ENCODE measurements at places on chromosomes 11 and 22.

- DNase-seq = no peak
Observed at GRCh38 chr11:119726585-119727522, 2.1 kb downstream of the NECTIN1 start.

DNA sequence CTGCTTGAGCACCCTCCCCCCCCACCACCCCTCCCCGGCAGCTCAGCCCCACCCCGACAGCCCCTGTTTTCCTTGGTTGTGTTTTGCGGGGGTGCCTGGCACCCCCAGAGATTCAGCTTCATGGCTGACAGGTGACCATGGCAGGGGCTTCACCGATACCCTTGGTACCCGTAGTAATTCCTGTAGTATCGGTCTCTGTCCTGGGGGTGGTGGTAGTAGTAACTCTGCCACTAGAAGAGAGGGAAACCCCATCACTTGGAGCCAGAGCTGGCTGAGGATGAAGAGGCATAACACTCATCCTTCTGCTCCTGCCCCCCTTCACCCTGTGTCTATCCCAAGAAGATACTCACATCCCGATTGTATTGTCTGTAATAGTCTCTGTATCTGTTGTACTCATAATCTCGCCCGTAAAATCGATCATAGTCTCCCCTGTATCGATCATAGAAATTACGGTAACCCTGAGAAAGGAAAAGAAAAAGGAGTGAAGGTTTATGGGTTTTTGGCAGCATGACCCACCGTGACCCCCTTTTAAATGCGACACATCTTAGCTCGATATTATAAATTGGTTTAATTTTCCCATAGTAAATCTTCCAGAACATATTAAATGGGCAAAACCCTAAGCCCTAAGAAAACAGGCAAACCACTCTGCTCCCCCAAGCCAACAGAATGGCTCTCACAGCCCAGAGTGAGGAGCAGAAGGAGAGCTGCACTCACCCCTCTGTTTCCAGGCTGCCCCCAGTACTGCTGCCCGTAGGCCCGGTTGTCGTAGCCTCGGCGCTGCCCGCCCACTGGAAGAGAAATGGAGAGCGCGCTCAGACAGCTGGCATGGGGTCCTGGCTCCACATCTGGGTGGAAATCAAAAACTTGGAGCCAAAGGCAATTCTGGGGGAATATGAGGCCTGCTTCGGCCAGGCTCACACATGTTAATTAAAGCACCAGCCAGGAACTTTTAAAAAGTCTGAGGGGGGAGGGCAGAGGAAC, 8.0 kb downstream of the GNG3 start:
- DNase-seq = no peak

GRCh38 chr11:114091516-114092397, 32.2 kb downstream of the ZBTB16 start:
- no peak for DNase-seq

DNA sequence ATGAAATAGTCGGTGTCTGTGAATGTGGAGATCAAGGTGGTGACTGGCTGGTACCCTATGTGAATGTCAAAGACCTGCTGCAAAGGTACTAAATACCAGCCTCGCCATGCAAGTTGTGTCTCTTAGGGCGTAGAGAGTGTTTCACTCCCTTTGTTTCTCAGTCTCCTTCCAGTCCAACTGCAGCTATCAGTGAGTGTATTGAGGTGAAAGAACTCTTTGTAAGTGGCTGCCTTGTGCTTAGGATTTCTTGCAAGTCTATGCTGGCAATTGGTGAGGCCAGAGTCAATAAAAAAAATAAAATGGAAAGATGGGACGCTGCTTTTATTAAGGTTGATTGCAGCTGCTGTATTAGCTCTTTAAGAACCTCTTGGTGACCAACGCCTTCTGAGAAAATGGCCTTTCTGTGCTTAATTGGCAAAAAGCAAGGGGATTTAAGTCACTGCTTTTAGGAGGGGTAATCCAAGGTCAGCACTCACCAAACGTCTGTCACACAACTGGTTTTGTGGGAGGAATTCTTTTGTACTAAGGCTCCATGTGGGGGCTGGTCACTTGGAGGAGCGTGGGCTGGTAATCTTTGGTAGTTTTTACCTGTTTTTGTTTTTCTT, 95.1 kb downstream of the PARVA start:
- DNase-seq = no peak

GRCh38 chr11:92216789-92217188, 7.8 kb upstream of the FAT3 start:
- no peak for DNase-seq

DNA sequence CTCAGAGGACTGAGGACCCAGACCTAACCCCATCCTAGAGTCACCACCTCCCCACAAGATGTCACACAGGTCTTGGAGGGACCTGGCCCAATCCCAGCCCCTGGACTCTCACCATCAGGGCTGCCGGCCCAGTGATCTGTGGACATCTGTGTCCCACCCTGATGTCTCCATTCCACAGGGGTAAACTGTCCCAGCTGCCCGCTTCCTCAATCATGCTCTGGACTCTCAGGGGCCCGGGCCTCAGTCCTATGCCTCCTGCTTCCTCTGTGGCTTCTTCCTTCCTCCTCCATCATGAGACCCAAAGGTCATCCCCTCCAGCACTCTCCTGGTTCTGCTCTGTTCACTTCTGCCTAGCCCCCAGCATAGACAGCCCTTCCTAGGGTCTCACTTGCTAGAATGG, 32.2 kb downstream of the ARAP1 start:
- DNase-seq = no peak

DNA sequence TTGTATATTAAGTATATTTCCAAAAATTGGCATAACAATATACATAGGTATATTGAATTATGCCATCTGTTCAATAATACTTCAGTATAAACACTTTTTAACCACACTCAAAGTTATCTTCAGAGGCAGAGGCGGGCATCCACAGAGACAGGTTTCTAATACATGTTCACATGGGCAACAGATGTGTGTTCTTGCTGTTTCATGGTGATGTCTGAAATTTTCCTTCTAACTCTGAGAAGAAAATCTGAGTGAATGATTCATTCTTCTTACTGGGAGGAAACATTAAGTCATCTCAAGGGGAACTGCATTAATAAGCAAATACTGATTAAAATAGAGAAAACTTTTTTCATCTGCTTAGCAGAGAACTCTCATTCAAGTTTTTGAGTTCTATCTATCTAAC, 1074.5 kb downstream of the LRRC4C start:
- DNase-seq = no peak

- no peak for DNase-seq
Observed at GRCh38 chr22:43883719-43884415, 7.9 kb downstream of the PNPLA5 start.

DNA sequence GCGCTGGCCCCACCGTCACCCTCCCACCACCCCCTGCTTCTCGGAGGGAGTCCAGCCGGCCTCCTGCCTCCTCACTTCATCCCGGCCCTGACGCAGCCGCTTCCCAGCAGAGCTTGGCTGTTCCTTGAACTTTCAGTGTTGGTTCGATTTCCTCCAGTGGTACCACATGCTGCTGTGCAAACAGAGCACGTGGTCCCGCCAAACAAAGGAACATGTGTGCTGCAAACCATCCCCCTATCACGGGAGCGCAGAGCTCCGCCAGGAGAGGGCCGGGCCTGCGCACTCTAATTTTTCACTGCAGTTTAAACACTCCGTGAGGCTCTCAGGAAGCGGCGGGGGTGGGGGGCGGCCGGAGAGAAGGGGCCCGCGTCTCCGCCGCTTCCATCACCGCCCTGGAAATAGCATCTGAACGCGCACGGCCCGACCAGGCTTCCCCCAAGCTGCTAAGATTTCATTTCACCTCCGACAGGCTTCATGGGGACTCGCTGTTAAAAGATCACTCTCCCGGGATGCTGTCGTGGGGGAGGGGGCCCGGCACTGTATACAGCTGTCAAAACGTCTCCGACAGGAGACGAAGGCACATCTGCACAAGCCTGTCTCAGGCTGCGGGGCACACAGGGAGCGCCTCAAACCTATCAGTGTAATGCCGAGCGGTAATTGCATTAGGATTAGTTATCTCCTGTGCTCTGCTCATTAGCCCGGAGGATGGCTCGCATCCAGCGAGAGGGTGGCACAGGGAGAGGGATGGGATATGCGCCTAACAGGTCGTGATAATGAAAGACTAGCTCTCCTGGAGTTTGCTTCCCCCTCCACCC, 269.9 kb upstream of the SORL1-AS1 start:
- DNase-seq = no peak

DNA sequence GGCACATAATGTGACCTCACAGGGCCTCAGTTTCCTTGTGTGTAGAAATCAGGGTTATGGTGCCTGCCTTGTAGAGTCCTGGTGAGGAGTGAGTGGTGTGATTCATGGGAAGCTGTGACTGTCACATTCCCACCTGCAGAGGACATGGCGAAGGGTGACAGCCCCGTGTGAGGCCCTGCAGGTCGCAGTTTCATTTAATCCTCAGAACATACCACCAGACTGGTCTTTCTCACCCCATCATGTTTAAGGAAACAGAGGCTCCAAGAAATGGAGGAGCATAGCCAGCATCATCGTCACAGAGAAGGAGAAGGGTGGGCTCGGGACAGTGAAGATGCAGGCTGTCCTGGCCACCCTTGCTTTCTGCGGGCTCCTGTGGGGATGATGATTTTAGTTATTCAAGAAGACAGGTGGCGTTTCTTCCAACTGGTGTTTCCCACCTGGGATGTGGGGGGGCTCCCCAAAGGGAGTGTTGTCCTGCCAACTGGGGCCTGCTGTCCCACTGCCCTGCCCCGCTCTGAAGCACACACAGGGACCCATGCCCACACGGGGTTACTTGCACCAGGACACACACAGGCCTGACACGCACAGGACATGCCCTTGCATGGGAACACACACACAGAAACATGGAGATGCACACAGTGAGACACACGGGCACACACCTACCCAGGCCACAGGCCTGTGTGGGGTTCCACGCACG, 100.2 kb downstream of the BCR start:
- no peak for DNase-seq

- no peak for DNase-seq
Observed at GRCh38 chr22:39859903-39860588, 33.5 kb downstream of the ENTHD1 start.

DNA sequence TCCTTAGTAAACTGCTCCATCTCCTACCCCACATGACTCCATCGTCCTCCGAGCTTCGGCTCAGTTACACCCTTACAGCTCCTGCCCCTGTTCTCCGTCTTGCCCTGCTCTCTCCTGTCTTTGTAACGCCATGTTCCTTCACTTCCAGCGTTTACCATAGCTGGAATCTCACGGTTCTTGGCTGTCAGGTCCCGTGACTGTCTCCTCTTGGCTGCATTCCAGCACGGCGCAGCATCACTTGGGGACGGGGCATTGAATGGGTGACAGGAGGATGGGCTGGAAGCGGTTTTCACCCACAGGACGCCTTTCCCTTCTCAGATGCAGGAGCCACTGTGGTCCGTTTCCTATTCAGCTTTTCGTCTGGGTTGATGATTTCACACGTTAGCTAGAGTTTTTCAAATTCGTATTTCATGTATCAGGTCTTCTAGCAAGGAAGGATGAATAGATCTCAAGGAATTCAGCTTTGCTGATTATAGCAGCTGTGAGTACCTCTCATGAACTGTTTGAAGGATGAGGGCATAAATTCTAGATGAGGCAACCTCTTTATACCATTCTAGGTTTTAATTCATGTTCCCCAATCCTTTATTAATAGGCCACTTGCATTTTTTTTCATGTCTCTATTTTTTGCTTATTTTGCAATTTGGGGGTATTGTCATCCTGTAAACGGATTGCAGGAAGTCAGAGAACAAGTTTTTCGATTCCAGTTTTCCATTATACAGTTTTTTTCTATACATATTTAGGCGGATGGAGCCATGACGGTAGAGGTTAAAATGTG, 29.1 kb downstream of the ZBED4 start:
- no peak for DNase-seq

DNA sequence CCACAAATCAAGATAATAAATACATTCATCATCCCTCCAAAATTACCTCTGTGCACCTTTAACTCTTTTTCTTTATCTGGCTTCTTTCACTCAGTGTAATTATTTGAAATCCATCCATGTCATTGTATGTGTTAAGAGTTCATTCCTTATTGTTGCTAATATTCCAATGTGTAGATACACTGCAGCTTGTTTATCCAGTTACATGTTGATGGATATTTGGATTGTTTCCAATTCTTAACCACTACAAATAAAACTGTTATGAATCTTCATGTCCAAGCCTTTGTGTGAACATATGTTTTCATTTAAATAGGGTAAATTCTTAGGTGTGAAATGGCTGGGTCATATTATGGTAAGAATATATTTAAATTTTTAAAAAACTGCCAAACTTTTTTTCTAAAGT, 323.3 kb upstream of the NCAM1 start:
- DNase-seq = no peak

- DNase-seq = no peak
Observed at GRCh38 chr22:27401321-27401720, 400.2 kb downstream of the MN1 start.

GRCh38 chr11:114179234-114179941, 116.8 kb upstream of the NNMT start:
- no peak for DNase-seq

DNA sequence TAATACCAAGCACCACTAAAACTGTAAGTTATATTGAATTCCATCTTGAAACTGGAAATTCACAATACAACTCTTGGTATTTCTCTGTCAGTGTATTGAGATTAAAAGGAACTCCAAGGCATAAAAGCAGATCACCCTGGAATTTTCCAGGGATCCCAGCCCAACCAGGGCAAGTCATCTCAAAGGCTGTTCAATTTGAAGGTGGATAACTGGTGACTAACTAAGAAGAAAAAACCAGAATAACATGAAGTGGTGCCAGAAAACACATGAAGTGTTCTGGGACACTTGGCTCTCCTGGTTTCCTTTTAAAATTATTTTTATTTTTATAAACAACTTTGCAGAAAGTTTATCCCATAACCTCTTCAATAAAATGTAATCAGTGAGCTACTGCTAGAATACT, 7.8 kb upstream of the BMAL1 start:
- DNase-seq = no peak

DNA sequence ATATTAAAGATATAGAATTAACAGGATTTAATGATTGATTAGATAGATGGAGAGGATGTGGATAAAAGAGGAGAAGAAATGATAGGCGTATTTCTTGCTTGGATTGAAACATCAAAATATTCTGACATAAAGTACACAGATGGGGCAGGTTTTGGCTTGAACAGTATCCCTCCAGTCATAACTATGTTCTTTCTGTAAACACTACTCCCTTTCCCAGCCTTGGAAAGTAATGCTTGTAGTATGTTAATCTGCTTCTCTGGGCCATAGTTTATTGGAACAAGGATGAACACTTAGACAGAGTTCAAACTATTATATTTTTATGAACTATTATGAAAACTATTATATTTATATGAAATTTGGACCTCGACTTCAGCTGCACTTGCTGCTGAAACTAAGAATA, 419.2 kb downstream of the AASDHPPT start:
- no peak for DNase-seq

- no peak for DNase-seq
Observed at GRCh38 chr11:129287920-129288319, 87.7 kb upstream of the BARX2 start.
